GM12865 (cell line): ENCODE measurements at places on chromosomes 16 and 17.

DNA sequence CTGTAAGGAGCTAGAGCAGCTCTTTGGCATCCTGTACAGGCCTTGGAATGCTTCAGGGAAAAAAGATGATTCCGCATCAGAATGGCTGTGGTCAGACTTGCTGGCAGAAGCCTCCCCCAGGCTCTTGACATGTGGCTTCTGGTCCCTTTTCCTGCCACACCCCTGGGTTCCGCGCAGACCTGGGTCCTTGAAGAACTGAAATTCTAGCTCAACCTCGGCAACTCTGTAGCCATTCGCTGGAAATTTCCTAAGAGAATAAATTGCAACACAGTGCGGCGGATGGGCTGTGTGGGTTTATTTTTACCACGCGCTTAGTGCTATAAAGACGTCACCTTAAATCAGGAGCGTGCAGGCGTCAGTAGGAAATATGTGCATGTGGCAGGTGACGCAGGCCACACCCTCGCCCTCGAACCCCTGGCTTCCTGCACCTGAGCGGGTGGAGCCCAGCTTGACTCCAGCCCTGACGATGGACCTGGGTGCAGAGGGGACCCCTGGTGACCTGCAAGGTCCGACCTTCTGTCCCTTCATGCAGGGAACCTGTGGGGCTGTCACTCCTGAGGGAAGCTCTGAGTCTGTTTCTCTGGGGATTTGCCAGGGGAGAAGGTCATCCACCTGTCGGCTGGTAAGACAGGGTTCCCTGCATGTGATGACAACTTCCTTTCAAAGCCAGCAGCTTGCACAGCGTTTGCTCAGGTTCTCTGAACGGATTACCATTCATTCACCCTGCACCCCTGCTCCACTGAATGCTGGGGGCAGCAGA lies 46.3 kb downstream of the METRNL start:
- DNase-seq: no peak

GRCh38 chr16:55513616-55514015 lies 4.7 kb downstream of the LPCAT2 start:
- DNase-seq: no peak

GRCh38 chr17:36761203-36761950 lies 160.0 kb downstream of the MRM1 start:
- no peak for DNase-seq

GRCh38 chr17:77222356-77222755 lies 81.6 kb downstream of the SEC14L1 start:
- no peak for DNase-seq

GRCh38 chr17:48542114-48542656 lies 2.7 kb downstream of the HOXB2 start:
- DNase-seq: no peak

GRCh38 chr16:85103114-85104079 lies 8.9 kb downstream of the CIBAR2 start:
- DNase-seq: no peak

DNA sequence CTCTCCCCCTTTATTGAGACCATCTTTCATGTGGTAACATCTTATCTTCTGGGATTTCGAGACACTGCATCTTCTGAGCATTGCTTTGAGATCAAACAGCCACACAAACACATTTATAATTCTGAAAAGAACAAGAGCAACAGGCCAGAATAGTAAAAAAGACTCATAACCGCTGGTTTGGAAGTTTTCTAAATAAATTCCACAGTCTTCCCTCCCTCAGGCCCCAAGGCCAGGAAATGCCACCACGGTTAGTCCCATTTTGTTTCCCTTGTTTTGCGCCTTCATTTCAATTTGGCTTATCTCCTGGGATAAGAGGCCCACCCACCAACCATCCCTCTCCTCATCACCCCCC lies 25.3 kb downstream of the LITAF start:
- DNase-seq: no peak

GRCh38 chr17:27919079-27919478 lies 25.9 kb upstream of the LYRM9 start:
- no peak for DNase-seq

DNA sequence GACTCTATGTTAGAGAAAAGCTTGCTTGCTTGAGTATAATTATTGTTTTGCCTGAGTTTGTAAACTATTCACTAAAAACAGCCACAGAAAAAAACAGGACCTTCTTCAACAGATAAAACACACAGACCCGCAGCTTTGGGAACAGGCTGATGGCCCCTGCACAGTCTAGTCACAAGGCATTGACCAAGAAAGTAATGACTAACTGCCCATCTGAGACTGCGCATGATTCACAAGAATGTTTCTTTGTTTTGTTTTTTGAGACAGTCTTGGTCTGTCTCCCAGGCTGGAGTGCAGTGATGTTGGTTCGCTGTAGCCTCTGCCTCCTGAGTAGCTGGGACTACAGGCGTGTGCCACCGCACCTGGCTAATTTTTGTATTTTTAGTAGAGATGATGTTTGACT lies 2.8 kb upstream of the ZKSCAN2 start:
- no peak for DNase-seq

DNA sequence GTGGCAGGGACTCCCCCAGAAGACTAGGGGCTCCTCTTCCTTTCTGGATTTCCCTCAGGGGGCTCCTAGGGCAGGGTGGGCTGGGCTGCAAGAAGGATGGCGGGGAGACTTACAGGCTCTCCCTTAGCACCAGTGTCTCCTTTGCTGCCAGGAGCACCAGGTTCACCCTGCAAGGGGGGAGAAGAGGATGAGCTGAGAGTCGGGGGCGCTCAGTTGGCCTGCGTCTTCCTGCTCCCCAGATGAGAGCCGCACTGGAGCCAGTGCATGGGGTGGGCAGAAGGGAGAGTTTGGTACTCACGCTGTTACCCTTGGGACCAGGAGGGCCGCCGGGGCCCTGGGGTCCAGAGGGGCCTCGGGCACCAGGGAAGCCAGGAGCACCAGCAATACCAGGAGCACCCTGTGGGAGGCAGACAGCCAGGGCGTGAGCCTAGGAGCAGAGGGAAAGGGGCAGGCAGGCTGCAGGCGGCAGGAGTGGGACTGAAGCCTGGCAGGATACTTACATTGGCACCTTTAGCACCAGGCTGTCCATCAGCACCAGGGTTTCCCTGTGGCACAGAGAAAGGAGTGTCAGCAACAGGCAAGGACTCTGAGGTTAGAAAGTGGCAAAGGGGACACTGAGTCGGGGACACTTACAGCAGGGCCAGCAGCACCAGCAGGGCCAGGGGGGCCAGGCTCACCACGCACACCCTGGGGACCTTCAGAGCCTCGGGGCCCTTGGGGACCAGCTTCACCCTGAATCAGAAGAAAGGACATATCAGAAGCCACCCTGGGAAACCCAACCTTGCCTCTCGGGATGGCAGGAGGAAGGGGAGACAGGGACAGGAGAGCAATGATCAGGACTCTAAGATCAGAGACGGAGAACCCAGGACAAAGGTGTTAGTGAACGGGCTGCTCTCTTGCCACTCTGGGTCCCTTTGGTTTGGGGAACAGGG lies 6.2 kb downstream of the COL1A1 start:
- no peak for DNase-seq

DNA sequence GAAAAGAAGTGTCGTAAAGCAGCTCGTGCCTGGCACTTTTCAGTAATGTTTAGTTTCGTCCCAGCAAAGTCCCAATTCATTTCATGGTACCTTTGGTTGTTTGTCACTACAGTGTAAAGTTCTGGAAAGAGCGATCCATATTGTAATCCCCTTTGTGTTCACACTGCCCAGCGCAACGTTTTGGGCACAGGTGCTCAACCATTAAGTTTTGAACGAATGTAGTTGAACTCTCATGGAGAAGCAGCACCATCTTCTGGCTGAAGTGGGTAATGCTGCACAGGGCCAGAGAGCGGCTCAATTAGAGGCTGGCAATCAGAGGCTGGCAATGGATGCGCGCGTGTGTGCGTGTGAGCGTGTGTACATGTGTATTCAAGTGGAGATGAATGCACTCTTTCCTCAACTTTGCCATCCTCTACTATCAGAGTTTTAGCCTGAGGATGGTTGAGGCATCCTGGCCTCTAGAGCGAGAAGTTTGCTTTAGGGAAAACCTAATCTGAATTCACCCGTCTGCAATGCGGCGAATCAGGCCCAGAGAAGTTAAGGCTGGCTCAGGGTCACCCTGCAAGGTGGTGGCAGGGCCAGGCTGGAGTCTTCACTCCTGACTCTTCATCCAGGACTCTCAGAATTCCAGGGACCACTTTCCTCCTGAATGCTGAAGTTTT lies 29.9 kb downstream of the DYNLL2 start:
- peak; percentile 78 for DNase-seq
